B cell (primary cell): ENCODE measurements at places on chromosomes 12 and 14. TPM values are rescaled to one million over a fixed set of nuclear protein-coding genes. Genes with fewer than 3 reads are reported as not detected.
A peak's percentile ranks its signal among the peaks of the same experiment; 100 is the strongest.

The PTPRB gene
- not detected in 2 replicates for total RNA-seq

The NYNRIN gene
- 0.29 and 0.34 TPM in 2 replicates for total RNA-seq

The CD4 gene
- 0.49 TPM in 2 replicates for total RNA-seq

DNA sequence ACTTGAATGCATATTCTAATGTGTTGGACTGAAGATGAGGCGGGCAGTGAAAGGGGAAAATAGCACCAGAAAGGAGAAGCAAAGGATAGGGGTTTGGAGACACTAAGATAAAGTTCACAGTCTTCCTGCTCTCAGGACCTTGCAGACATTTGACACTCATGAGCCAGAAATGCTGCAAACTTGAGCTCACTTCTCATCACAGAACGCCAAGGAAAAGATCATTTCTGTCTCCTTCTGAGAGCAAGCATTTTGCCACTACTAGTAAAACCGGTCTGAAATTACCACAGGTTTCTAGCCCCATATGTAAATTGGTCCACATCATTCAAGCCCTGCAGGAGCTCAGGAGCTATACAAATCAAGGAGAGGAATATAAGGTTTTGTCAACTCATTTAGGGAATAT, 44.6 kb upstream of the ANO2 start:
- DNase-seq, result no peak

DNA sequence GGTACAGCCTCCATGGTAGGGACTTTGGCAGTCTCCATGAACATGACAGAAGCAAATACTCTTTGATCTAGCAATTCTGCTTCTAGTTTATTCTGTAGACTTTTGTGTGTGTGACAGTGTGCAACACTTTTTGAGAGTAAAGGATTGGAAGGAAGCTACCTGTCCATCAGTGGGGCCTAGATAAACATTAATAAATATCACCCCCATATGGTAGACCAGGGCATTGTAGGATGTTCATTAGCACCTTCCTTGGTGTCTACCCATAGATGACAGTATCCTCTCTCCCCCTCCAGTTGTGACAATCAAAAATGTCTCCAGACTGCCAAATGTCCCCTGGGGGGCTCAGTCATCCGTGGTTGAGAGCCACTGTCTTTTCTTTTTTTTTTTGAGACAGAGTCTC, 10.8 kb downstream of the SNRNP35 start:
- DNase-seq, result peak; percentile 76

- DNase-seq, result no peak
Observed at GRCh38 chr12:40616383-40616915, 75.8 kb upstream of the CNTN1 start.

DNA sequence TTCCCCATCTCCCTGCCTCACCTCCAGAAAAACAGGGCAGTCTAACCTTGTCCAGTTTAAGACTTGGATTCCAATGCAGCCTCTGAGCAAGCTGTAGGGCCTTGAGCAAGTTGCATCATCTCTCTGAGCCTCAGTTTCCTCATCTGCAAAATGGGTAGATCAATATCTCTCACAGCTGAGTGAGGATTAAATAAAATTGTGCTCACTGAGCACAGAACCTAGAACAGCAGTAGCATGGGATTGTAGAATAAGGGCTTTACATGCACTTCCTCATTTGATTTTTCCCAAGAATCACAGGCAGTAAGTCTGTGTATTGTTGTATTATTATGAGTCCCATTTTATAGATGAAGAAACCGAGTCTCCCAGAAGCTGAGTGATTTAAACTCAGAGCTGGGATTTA, 2.0 kb downstream of the DTX1 start:
- peak; percentile 24 for DNase-seq

- no peak for DNase-seq
Observed at GRCh38 chr12:63149909-63150712, 890 bp downstream of the AVPR1A start.

DNA sequence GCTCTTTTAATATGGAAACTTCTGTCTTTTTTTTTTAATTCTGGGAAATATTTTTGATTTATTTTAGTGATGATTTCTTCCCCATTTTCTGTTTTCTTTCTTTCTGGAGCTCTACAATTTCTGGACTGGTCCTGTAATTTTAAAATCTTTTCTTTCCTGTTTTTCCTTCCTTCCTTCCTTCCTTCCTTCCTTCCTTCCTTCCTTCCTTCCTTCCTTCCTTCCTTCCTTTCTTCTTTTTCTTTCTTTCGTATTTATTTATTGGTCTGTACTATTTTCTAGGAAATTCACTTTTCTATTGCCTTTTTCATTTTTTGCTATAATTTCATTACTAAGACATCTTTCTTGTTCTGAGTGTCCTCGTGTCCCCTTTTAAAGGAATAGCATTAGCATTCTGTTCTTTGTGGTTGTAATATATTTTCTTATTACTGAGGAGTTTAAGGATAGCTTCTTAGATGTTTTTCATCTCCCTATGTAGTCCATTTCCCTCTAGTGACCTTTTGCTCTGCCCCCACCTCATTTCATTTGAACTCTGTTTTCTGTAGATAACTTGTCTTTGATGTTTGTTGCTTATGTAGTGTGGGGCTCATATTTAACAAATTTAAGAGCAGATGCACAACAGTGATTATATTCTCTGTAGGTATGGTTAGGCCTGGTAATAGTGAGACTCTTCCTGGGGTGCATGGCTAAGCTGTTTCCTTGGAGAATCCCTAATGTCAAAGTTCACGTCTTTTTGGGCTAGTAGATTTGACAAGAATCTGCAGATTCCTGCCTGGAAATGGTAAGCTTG, 38.0 kb downstream of the TBC1D15 start:
- no peak for DNase-seq

DNA sequence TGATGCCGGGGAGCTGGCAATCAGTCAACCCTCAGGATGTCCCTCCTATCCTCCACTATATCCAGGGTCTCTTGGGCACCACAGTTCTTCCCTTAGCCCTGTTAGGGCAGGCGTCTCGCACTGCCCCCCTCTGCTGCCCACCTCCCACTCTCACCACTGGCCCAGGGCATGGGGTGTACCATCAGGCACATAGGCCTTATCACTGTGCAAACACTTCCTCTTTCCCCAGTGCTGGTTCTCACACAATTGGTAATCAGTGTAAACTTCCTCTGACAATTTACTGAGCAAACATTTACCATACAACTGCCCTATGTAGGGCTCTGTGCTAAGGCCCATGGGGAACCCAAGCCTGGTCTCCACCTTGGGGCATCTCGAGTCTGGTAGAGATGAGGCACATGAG, 20.1 kb upstream of the TMED10 start:
- DNase-seq, result peak; percentile 49

DNA sequence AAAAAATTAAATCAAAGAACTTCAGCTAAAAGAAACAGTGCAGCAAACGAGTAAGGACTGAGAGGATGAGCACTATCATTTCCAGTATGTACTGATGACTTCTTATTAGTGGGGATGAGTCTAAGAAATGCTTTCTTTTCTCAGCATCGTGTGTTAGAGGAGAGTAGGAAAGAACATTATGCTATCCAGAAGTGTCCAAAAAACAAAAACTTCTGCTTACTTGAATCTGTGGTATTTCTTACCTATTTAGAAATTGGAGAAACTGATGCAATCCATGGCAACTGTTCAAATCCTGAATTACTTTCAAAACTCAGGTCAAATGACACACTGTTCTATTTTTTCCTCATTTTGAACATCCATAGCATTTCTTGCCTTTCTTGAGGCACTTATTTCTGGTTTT, 23.7 kb downstream of the ABCD2 start:
- DNase-seq, result no peak
